ENCODE measurements at places on chromosomes 2 and 18.
A peak's percentile ranks its signal among the peaks of the same experiment; 100 is the strongest.

GRCh38 chr2:31057691-31058090 is 80.5 kb downstream of the GALNT14 start:
- no peak for DNase-seq

DNA sequence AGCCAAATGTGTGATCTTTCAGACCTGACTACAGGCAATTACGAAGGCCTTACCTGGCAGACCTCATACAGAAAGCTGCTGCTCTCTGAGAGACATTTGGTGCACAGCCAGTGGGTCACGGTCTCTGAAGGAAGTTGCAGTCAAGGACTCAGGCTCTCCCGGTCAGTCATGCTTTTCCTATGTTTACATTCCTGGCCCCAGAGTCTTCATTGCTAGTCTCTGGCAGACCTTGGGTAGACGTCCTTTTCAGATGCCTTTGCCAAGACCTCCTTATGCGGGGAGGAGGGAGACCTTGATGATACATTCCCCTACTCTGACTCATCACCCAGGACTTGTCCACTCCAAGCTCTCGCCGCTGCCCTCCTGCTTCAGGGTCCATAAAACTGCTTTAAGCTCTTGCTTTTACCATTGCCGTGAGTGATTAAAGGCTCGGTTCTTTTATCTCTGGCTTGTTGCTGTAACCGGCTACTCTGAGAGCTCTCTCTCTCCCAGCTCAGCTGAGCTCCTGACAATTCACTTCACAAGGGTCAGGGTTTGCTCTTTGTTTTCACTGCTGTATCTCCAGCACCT is 62.0 kb upstream of the SLC35F5 start:
- DNase-seq = no peak

DNA sequence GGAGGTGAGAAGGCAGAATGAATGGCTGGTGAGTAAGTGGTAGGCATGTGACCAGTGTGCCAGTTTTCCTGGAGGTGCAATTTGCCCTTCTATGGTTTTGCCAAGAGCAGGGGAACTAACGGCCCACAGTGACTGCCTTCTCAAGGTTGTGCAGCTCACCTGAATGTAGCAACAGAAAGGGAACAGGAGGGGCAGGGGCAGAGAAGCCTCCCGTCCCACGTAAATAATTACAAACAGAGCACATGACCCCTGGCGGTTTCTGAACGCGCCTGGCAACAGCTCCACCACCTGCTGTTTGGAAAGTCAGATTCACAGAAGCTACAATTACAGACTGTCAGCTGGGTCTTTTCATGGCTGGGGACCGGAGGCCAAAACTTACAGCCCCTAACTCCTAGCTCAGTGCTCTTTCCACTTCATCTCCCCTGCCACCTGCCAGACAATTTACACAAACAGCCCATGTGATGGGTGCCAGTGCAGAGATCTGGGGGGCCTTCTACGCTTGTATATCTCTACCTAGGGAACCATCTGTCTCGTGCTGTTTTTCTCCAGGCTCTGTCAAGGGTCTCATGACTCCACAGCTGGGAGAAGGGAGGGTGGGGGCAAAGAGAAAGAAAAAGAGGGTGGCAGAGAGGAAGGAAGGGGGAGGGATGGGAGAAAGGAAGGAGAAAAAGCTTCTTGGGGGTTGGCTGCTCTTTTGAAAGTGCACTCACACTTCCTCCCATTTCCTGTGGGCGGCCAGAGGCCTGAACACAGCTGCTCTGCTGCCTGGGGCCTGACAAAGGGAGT is 69.6 kb downstream of the POLR1A start:
- peak; percentile 25 for DNase-seq

DNA sequence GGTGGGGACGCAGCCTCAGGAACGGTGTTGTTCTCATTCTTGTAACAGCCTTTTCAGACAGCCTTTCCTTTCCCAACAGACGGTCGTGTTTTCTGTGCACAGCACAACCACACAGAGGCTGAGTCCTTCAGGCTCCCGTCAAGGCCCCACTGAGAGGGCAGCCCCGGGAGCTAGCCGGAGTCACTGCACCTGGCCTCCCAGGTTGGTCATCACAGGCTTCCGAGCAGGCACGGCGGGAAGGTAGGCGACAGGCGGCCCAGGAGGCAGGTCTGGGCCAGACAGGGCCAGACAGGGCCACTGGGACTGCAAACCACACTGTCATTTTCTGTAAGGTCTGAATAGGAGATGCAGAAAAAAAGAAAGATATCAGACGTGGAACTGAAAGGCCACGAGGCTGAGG is 570.8 kb downstream of the GALR1 start:
- no peak for DNase-seq

GRCh38 chr2:128386066-128386465 is 67.4 kb upstream of the HS6ST1 start:
- no peak for DNase-seq

DNA sequence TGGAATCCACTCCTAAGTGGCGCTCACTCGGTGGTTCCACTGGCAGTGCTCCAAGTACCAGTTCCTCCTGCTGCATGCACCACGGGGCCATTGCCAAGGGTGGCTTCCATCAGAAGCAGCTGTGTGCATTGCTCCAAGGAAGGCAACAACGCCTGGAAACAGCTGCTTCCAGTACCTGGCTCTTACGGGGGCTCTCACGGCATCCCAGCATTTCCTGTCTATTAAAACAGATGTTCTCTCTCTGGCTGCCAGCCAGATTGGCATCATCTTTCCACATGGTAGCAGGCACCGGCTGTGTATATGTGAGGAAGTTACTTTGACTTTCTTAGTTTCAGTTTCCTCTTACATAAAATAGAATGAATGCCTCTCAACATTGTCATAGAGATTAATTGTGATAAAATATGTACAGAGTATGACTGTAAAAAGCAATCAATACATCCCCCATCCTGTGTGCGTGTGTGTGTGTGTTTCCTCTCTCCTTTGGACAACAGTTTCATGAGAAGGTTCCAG is 84.9 kb downstream of the CMPK2 start:
- DNase-seq = no peak

DNA sequence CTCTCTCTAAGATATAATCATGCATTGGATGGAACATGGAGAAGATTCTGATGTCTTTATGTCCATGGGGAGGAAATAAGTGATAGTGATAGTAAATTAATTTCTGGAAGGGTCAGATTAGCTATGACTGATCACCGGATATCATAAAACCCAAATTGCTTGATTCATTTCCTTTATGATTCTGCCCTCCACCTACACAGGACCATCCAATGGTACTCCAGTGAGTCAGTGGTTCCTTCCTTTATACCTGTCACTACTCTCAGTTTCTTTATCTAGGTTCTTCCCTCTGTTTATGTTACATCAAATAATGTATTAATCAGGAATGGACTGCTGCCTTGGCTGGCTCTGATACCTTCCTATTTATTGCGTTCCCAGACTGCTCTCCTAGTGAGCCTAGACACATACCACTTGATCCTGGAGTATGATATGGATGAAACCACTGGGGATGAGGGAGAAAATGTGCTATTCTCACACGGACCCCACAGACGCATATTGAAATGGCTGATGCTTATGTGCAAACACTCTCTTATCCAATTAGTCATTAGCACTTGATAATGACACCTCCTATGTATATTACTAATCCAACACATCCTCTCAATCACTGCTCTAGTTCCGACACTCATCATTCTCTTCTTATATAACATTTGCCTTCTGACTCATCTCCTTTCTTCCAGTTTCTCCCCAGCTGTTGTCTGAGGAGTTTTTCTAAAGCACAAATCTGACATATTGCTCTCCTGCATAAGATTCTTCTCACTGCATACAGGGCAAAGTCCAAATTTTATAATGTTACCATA is 315.6 kb downstream of the INSIG2 start:
- DNase-seq = no peak

GRCh38 chr2:236587861-236588815 is 18.5 kb downstream of the ACKR3 start:
- no peak for DNase-seq

DNA sequence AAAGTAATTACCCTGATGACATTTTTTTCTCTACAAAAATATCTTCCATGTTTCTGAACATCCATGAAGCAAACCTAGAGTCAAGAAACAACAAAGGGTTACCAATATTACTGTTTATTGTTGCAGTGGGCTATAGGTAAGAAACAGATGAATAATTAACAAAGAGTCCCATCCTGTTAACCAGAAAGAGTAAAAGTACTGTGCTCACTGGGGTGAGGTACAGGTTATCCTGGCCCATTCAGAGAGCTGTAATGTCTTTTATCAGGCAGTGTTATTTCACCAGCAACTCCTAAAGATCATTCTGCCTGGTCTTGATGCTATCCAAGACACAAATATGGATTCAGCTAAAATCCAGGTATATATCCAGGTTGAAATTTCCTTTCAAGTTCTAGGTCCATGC is 754.9 kb downstream of the SATB2 start:
- DNase-seq = no peak

DNA sequence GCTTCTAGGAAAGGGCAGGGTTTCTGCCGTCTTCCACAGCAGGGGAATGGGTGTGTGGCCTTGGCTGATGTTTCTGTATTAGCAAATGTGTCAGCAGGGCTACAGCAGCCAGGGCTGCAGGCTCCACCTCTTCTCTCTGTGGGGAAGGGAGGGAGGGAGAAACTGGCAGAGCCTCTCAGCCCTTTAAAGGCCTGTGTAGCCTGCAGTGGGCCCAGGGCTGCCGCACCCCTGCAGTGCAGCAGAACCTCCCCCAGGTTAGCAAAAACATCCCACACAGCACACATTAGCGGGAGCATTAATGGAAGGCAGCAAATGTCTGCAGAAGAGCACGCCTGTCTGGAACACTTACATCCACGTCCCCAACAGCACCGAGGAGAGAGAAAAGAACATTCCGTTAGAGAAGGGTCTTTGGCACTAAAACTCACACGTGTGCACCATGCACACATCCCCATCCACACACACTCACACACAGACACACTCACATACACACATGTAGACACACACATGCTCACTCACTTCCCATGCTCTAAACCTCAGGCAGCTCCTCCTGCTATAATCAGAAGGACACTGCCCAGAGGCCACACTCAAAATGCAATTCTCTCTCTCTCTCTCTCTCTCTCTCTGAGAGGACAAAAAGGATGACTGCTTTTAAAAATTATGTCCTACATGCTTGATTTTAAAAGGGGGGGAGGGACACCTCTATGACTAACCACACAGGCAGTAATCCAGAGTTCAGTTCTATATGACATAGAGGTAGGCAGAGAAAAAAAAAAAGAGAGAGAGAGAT is 24.1 kb downstream of the MRPL35 start:
- DNase-seq = no peak

- no peak for DNase-seq
Measured at GRCh38 chr2:11719230-11719977, 27.0 kb upstream of the LPIN1 start.

DNA sequence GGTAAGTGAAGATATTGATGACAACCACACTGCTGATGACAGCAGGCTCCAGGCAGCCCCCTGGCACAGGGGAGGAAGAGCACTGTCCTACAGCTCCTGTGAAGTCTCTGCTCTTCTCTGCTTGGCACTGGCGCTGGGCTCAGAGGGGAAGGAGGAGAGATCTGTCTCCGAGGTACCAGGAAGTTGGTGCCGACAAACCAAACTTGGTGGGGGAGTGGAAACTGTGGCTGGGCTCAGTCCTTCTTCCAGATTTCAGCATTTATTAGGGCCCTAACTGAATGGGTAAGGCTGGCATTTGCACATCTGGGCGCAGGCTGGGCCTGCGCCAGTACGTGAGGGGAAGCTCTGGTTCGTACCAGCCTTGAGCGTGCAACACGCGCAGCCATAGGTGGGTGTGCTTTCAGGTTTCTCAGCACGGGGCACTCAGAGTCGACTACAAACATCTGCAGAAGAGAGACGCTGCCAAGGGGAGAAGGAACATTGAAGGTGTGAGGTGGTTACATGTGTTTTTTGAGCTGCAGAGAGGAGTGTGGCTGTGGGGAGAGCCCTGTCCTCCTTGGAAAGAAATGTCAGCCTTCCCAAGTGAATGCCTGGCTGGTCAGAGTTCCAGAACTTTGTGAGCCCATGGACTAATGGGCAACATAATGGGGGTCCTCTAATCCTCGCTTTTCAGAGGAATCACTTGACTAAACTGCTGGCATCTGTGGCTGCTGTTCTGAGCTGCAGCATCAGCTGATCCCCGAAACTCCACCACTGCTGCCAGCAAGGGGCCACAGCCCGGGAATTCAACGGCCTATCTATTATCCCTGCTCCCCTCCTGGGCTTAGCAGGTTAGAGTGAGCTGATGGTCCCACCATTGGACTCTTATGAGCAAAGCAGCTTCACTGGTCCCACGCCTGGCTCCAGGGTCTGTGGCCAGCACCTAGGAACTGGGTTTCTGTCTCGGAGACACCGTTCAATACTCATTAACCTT is 55.2 kb upstream of the SEMA4C start:
- no peak for DNase-seq

GRCh38 chr2:84102274-84102673 is 356.8 kb downstream of the SUCLG1 start:
- DNase-seq = no peak

- no peak for DNase-seq
Measured at GRCh38 chr2:145597006-145597405, 1077.1 kb upstream of the ZEB2 start.

DNA sequence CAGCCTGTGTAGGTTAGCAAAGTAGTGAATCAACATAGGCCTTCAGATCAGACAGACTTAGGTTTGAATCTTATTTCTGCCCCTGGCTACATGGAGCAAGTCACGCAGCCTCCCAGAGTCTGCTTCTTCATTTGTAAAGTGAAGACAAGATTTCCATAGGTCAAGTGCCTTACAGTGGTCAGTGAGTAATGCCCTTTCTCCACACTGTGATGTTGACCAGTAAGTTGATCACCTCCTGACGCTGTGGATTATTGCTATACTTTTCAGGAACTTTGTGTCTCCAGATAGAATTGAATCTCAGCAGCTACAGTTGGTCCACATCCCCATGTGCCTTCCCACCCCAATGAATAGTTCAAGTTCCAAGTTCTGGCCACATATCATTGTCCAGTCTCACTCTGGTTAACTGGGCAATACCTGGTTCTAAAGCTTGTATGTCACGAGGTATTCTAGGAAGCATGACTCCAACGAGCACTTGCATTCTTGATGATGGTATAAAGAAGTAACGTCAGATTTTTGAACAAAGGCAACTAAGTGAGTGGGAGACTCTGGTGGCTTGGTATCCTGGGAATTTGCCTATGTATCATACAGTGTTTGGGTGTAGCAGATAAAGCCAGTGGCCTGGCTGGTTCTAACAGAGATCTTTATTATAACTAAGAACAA is 2.1 kb upstream of the CLIP4 start:
- DNase-seq = no peak

Data from activated T-helper 1 cell treated with anti-CD3 and anti-CD28 coated beads, Interleukin-2, amount 50 U/mL, for 16 hours (primary cell).